ENCODE measurements at places on chromosomes 4 and X.

DNA sequence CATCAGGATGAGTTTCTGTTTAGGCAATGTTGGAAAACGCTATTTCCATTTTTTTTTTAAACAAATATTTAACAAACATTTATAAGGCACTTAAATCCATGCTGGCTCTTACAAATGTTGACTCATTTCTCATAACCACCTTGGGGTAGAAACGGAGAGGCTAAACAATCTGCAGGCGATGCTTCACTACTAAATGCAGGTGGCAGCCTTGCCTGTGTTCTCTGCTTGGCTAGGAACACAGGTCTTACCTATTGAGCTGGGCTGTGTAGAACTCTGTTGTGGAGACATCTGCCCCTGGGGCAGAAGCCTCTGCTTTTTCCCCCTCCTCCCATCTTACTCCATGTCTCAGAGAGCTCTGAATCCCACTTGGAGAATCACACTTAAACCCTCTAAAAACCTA lies 1.4 kb upstream of the CXCL1 start:
- DNase-seq, result no peak

- DNase-seq, result no peak
These were observed 22.3 kb downstream of the AMOT start for GRCh38 chrX:112818114-112819007.

DNA sequence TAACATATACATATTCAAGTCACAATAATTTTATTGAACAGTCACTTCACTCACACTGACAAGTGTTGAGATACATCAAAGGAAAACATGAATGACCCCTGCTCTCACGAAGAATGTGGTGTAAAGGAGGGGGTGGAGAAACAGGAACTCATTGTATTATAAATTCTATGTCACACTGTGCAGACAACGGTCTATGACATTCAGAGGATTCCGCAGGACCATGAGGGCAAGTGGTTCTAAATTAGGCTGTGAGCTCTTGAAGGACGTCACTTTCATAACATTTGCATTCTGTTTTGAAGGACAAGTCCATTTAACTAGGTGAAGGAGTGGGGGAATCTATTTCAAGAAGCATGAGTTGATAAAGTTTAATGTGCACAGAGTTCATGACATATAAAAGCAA lies 415.2 kb upstream of the HS3ST1 start:
- no peak for DNase-seq

GRCh38 chr4:147924604-147925412 lies 192.9 kb downstream of the ARHGAP10 start:
- DNase-seq, result no peak

DNA sequence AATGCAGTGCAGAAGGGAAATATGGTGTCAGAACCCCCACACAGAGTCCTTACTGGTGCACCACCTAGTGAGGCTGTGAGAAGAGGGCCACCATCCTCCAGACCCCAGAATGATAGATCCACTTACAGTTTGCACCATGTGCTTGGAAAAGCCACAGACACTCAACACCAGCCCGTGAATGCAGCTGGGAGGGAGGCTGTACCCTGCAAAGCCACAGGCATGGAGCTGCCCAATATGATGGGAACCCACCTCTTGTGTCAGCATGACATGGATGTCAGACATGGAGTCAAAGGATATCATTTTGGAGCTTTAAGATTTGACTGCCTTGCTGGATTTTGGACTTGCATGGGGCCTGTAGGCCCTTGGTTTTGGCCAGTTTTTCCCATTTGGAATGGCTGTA lies 34.2 kb upstream of the PGM2 start:
- DNase-seq, result no peak

- DNase-seq, result no peak
These were observed 144.4 kb downstream of the AMMECR1 start for GRCh38 chrX:110173192-110174175.

GRCh38 chrX:73825569-73825968 lies 262.6 kb downstream of the CHIC1 start:
- no peak for DNase-seq

- DNase-seq, result no peak
These were observed 432.3 kb upstream of the ATOH1 start for GRCh38 chr4:93396272-93396671.

DNA sequence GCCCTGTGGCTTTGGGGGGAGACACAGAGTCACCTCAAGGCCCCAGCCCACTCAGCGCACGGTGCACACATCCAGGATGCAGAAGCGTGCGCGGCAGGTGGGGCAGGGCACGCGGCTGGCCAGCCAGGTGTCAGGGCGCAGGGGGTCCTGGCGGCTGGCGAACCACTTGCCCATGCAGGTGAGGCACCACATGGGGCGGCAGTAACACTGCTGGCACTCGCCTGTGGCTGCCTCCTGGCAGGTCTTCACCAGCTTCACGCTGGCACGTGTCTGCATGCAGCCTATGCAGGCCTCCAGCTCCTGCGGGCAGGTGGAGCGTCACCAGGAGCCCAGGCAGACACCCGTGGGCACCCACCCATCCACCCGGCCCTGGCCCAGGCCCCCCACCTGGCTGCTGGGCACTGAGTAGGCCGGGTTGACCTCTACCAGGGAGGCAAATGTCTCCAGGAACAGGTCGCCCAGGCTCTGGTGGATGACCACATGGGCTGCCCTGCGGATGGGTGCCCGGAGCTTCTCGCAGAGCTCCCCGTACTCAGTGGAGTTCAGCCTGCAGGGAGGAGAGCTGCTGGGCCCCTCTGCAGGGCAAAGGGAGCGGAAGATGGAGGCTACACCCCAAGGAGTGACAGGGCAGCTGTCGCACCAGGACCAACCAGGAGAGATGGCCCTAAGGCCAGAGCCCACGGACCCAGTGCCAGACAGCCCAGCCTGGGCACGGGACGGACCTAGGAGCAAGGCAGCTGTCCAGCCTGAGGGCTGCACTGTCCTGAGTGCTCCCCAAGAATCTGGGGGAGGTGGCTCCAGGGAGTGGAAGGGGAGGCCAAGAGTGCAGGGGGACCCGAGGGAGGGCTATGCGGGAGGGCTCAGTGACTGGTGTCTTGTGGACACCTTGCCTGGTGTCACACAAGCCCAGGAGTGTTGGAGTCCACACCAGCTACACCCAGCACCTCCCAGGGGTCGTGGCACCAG lies 3.7 kb downstream of the TMEM129 start:
- DNase-seq, result no peak

GRCh38 chrX:75155447-75155826 lies 646 bp downstream of the ABCB7 start:
- peak; percentile 1 for DNase-seq

- DNase-seq, result no peak
These were observed 170.1 kb downstream of the SHROOM3 start for GRCh38 chr4:76605099-76605563.

GRCh38 chrX:150983521-150984168 lies 510 bp downstream of the HMGB3 start:
- DNase-seq, result no peak

GRCh38 chr4:152310257-152310656 lies 225.6 kb downstream of the FBXW7 start:
- no peak for DNase-seq

- no peak for DNase-seq
These were observed 62.6 kb upstream of the LIMCH1 start for GRCh38 chr4:41475402-41475801.

GRCh38 chrX:133923548-133923947 lies 61.8 kb downstream of the GPC3 start:
- no peak for DNase-seq

DNA sequence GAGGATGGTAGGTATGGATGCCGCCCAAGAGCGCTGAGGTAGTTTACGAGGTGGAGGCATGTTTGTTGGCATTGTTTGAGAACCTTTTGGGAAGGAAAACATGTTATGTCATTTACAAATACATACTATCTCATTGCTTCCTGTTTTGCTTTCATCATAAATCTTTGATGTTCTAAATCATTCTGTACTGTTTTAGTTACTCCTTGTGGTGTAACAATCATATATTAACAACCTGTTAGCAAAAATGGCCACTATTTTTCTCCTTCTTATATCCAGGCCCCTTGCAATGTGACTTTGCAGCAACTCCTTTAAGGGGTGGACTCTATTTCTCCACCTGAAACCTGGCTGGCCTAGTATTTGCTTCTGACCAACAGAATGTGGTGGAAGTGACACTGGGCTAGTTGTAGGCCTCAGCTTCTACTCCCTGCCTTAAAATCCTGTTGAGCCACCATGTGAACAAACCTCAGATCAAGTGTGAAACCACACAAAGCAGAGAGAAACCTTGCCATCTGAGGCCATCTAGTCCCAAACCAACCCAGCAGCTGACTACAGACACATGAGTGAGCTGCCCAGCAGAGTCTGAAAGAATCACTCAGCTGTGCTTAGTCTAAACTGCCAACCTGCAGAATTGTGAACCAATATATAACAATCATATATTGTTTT lies 15.8 kb upstream of the CXorf38 start:
- peak; percentile 49 for DNase-seq

DNA sequence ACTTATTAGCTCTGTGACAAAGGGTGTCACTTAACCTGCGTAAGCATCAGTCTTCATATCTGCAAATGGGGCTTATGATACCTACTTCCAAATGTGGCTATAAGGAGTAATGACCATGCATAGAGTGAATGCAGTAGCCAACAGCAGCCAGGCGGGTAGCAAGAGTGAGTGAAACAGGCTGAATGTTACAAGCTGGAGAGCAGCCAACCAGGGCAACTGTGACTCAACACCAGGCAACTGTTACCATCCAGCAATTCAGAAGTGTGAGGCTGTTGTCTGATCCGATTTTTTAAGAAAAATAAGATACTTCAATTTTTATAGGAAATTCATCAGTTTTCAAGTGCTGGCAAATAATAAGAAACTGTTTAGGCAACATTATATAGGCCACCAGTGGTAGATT lies 270.2 kb upstream of the TAPT1 start:
- DNase-seq, result no peak

- no peak for DNase-seq
These were observed 32.2 kb downstream of the CCNI start for GRCh38 chr4:77043507-77044136.

DNA sequence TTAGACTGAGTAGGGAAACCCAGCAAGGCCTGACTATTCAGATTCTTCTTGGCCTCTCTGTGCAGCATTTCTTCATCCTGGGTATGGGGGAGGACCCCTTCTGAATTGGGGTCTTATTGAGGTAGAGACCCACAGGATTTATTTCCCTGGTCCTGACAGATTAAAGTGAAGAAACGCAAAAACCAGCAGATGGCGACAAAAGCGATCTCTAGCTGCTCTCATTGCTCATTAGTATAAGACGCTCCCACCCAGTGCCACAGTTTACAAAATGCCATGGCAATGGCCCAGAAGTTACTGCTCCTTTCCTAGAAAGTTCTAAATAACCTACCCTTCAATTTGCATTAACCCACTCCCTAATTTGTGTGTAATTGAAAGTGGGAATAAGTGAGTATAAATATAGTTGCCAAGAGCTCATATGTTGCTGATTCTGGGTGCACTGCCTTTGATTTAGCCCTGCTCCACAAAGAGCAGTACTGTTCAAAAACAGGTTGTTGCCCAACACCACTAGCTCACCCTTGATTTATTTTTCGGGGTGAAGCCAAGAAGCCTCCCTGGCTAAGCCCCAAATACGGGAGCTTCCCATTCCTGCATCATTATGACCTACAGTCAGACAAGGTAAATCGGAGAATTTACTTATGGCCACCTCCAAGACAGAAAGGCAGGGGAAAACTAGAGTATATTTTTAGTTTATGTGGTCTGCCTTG lies 3.7 kb upstream of the BEX4 start:
- peak; percentile 13 for DNase-seq

DNA sequence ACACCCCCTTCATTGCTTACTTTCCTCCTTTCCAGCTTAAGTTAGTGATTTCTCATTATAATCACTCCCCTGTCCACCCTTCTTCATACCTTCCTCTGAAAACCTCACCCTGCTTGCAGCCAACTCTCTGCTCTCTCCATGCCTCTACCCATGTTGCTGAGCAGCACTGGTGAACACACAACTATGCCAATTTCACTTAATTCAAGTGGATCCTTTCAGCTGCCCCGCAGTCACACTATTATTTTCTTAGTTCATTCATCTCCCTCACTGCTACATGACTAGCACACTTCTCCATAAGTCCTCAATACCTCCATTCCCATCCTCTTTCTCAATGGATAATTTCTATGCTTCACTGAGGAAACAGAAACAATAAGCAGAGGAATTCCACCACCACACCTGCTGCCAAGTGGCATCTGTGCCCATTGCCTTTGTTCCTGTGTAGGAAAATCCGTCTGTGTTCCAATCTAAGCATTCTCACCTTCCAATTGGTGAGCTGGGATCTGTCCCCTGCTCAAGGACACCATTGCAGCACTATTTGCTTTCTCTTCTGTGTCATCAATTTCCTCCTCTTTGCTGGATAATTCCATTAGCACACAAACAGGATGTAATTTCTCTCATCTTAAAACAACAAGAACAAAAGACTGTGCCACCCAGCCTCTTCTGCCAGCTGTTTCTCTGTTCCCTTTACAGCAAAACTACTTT lies 25.2 kb upstream of the PRSS48 start:
- no peak for DNase-seq

DNA sequence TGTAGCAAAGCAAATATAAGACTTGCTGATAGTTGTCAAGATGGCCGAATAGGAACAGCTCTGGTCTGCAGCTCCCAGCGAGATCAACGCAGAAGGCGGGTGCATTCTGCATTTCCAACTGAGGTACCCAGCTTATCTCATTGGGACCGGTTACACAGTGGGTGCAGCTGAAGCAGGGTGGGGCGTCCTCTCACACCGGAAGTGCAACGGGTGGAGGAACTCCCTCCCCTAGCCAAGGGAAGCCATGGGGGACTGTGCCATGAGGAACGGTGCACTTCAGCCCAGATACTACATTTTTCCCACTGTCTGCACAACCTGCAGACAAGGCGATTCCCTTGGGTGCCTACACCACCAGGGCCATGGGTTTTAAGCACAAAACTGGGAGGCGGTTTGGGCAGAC lies 382.3 kb upstream of the EMCN start:
- DNase-seq, result no peak

DNA sequence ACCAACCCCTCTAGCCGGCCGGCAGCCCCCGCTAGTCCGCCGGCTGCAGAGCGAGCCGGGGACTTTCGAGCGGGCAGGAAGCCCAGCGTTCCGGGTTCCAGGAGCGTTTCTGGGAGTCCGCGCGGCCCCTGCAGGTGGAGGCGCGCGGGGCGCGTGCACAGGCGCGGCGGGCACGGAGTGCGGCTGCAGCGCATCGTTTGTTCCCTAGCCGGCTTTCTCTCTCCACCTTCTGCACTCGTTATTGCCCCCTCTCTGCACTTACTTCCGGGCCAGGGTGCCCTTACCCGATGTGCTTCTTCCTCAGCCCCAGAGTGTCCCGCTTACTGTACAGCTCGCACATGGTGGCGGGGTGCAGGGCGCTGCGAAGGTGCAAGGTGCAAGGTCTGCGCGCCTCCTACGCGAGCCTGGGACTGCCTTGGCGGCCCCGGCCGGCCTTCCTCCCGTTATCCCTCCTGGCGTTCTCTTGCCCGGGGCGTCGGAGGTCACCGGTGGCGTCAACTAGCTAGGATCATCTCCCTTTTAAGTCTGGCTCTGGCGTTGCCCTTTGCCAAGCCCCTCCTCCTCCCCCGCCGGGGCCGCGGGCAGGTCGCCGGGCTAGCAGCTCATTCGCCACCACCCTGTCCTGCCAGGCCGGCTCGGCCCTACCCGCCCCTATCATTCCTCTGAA lies at the start of gene ETNPPL:
Gene ETNPPL (minus strand): TSS at position 495 of the 667 bp plus-strand sequence. CDS start 155 bp downstream, at position 340.
- peak; percentile 7 for DNase-seq

- no peak for DNase-seq
These were observed 25.7 kb upstream of the SHISA3 start for GRCh38 chr4:42371305-42372252.

Data from CD4-positive, alpha-beta T cell (primary cell).